ENCODE measurements at places on chromosomes 12 and 14.
A peak's percentile ranks its signal among the peaks of the same experiment; 100 is the strongest.

GRCh38 chr12:110091136-110091711 is 32.9 kb upstream of the IFT81 start:
- DNase-seq = no peak

- DNase-seq = no peak
Measured at GRCh38 chr12:118033323-118033722, 16.8 kb downstream of the RFC5 start.

- DNase-seq = no peak
Measured at GRCh38 chr12:83031196-83031595, 344.5 kb downstream of the TMTC2 start.

DNA sequence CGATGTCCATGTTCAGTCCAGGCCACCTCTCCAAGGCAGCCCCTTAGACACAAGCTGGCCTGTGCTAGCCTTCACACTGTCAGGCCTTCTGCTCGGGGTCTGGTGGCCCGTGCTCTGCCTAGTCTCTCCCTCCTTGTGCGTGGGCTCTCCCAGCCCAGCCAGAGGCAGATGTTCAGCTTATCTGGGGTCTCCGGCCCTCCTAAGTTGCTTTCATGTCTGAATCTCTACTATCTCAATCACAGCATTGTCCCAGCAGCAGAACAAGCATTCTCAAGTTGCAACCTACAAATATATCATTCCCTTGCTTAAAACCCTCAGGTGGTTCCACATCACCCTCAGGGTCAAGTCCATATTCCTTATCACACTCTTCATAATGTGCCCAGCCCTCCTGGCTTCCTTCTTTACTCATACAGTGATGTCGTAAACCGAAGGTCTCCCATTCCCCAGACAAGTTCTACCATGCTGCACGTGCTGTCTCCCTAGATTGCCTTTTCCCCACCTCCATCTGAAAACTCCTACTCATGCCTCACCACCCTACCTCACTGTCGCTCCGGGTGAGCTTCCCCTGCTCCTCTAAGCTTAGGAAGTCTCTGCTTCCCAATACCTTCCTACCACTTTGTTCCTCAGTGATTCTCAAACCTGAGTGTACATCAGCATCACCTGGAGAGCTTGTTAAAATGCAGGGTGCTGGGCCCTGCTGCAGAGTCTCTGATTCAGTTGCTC is 1.5 kb downstream of the KRT73 start:
- no peak for DNase-seq

DNA sequence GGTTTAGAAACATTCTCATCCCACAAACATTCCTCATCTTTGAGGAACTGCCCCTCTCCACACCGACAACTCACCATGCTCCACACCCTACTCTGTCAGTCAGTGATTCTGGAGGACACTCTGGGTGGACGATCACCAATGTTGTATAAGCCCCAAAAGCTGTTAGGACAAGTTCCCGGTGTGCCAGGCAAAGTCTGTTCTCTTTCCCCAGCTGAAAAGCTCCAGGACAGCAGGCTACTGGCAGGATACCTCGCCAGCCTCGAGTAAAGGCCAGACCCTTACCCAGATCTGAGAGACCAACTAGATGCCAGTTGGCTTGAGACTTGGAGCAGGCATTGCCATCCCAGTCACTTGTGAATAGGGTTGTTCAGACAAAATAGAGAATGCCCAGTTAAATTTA is 12.0 kb downstream of the KRT5 start:
- DNase-seq = no peak

GRCh38 chr14:75854111-75854799 is 127.5 kb downstream of the TGFB3 start:
- DNase-seq = no peak

DNA sequence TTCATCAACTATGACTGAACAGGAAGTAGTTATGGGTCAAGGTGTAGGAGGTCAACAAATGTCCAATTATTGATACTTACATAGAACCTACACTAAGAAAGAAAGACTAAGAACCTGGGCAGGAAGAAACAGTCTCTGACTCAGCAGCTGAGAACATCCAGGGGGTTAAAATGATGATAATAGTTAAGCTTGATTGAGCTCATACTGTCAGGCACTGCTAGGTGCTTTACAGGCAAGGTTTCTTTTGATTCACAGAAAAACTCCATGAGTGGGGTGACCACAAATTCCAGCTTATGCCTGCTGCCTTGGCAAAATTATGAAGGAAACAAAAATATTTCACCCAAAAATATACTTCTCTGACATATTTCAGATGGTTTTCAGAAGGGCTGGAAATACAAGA is 75.0 kb downstream of the ACADS start:
- no peak for DNase-seq

DNA sequence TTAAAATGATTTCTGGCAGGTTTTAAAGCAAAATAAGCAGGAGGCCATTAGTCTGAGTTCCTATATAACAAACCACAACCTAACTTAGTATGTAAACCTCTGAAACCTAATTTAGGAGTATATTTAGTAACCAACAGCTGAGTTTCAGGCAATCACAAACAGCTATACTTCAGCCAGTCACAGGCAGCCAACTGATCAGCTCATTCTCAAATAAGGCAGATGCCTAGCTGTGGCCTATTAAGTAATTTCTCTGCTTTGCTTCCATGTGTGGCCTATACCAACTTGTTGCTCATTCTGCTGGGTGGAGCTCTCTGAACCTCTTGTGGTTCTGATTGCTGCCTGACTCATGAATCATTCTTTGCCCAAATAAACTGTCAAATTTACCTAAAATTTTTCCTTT is 408.9 kb upstream of the FBXO33 start:
- DNase-seq = no peak

DNA sequence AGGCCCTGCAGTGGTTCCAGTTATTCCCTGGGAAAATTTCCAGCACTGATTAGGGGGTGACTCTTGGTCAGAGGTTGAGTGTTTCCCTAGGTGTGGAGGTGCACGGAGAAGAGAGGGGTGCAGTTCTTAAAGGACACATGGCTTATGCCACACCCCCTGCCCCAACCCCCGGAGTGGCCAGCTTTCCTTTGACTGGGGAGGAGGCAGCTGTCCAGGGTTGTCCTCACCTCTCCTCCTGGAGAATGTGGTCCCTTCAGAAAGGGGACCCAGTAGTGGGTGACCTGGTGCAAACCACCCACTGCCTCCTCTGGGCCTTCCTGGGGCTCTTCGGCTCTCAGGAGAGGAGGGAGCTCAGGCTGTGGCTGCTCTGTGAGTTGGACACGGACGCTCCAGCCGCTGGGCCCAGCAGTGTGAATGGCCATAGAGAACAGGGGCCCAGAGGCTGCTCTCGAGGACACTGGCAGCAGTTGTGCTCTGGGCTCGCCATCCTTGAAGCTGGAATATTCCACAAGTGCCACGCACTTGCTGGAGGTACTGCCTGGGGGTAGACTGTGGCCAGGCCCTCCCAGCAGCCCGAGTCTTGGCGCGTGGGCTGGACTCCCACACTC is 13.6 kb downstream of the PACS2 start:
- no peak for DNase-seq

GRCh38 chr12:728781-729180 is 23.6 kb upstream of the WNK1 start:
- DNase-seq = no peak

- DNase-seq = no peak
Measured at GRCh38 chr12:40947797-40948196, 240.3 kb upstream of the PDZRN4 start.

DNA sequence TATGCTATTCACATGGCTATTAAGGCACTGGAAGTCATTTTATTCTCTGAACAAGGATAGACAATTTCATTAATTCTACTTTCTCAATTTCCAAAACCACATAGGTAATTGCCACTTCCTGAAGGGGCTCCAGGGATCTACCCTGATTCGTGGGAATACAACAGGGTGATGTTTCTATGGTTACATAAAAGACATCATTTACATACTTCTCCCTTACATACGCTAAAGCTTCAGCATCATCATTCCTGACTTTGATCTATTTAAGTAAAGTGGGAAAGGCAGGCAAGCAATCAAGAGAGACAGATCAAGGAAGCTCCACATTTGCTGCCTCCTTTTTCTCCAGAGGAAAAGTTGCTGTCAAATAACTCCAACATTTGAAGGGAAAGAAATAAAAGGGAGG is 118.8 kb upstream of the SINHCAF start:
- DNase-seq = no peak

DNA sequence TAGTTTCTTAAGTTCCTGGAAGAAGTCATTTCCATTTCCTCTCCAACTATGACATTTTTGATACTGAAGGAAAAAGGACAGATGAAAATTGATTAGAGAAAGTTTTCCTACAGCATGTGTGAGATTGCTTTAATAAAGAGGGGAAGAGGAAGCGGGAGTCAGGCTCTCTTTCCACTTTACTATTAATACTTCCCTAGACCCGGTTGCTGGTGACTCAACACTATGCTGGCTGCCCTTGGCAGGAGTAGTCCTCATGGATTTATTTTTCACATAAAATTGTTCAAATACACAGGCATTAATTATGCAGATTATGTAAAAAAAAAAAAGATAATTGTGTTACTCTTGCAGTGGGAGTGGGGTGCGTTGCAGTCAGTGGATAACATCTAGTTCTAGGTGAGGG is 293.4 kb downstream of the EGLN3 start:
- DNase-seq = no peak

- DNase-seq = peak; percentile 6
Measured at GRCh38 chr12:121467638-121468498, 68.0 kb downstream of the RNF34 start.

- DNase-seq = no peak
Measured at GRCh38 chr12:24494401-24494800, 454.5 kb downstream of the BCAT1 start.

DNA sequence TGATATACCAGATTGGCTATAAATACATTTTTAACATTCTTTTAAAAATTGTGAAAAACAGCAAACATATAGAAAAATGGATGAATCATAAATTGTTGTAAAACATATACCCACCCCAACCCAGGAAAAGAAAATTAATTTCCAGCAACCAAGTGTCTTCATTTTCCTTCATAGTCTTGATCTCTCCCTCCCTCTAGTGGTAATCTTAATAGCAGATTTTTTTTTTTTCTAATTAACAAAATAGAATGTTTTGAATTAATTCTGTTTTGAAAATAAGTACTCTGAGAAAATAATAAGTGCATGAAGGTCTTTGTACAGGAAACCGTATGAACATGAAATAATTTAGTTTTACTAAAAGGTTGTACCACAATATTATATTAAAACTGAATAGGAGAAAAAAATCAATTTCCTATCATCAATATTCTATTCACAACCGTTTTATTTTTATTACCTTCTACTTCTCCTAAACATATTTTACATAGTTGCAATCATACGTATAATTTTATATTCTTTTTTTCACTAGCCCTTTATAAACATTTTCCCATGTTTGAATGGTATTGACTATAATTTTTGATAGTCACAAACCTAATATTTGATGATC is 7.0 kb downstream of the ETNK1 start:
- no peak for DNase-seq

DNA sequence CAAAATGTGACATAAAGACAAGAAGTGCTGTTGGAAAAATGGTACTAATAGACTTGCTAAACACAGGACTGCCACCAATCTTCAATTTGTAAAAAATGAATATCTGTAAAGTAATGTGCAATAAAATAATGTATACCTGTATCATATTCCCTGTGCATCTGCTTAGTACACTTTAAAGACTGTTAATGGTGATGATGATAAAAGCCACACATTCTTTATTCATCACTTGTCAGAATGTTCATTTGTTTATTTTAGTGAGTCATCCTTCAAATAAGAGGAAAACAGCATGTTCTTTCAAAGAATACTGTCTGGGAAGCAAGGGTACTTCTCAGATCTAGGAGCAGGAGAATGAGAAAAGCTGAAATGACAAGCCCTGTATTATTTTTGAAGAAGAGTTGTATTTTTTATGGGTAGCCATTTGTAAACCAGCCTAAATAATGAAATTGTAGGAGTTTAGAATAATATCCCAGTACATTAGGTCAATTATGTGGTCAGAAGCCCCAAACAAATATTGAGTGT is 78.3 kb upstream of the PSMA6 start:
- no peak for DNase-seq

DNA sequence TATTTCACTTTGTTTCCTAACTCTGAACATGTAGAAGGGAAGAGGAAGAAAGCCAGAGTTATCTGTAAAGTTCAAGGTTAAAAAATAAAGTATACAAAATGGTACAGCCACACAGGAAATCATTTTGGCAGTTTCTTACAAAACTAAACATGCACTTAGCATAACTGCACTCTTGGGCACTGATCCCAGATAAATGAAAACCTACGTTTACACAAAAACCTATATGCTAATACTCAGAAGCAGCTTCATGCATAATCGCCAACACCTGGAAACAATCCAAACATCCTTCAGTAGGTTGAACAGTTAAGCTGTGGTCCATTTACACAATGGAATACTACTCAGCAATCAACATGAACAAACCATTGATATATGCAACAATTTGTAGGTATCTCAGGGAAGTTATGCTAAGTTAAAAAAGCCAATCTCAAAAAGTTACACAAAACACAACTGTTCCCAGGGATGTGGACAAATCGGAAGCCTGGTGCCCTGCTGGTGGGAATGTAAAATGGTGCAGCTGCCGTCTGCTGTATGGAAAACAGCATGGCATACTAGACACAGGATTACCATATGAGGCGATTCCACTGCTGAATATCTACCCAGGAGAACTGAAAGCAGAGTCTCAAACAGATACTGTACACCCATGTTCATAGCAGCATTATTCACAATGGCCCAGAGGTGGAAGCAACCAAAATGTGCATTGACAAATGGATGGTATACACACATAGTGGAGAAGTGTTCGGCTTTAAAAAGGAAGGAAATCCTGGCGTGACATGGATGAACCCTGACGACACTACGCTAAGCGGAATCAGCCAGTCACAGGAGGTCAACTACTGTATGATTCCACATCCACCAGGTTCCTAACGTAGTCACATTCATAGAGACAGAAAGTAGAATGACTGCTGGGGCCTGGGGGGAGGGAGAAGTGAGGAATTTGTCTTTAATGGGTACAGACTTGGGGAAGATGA is 37.7 kb downstream of the NRDE2 start:
- no peak for DNase-seq

- DNase-seq = no peak
Measured at GRCh38 chr14:103545219-103545914, 16.4 kb downstream of the TRMT61A start.

- no peak for DNase-seq
Measured at GRCh38 chr12:128830505-128830893, 6.7 kb upstream of the SLC15A4 start.

DNA sequence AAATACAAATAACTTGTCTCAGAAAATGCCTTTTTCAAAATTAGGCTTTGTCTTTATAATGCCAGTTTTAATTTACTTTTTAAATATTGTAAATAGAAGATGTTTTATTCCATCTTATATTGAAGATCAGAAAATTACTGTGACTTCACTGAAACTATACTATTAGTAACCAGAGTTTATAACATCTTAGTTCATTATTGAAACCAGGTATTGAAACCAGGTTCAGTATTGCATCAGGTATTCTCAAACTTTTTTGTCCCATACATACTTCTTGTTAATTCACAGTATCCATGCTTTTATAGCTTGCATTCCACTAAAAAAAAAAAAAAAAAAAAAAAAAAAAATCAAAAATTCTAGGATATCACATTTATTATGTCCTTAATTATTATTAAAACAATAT is 227.5 kb downstream of the GXYLT1 start:
- DNase-seq = no peak

Measured in stimulated activated CD8-positive, alpha-beta memory T cell treated with anti-CD3 and anti-CD28 coated beads, Interleukin-7, amount 100 ng/mL, for 4 hours (primary cell).